Stimulated activated CD4-positive, alpha-beta T cell treated with anti-CD3 and anti-CD28 coated beads, Interleukin-15, amount 100 ng/mL, for 48 hours (primary cell): ENCODE measurements at places on chromosomes 5 and 9.

- DNase-seq: no peak
Measured at GRCh38 chr9:111952559-111952958, 55.9 kb downstream of the UGCG start.

DNA sequence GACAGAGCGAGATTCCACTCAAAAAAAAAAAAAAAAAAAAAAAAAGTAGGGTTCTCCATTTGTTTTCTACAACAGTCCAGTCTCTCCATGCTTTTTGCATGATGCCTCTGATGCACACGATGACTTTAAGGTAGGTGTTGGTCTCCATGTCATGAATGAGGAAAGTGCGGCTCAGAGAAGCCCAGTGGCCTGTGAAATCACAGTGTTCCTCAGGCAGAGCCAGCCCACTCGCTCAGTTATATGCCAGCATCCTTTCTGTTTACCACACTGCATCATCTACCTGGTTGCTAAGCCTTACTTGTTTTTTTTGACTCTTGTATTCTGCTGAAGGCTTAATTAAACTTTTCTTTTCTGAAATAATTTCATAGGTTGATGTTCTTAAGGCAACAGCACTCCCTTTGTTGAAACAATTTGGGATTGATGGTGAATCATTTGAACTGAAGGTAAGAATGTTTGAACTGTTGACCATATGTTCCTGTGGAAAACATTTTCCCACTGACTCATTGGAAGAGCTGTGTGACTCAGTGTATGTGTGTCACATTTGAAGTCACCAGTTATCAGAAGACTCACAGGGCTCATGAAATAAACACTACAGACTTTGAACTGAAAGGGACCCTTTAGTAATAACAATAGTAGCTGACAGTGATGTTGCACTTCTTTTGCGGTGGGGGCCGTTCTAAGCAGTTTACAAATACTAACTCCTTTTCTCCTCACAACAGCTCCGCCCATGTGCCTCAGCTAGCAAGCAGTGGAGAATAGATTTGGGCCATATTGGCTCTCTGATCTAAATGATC lies 40.2 kb downstream of the RCL1 start:
- DNase-seq: no peak

DNA sequence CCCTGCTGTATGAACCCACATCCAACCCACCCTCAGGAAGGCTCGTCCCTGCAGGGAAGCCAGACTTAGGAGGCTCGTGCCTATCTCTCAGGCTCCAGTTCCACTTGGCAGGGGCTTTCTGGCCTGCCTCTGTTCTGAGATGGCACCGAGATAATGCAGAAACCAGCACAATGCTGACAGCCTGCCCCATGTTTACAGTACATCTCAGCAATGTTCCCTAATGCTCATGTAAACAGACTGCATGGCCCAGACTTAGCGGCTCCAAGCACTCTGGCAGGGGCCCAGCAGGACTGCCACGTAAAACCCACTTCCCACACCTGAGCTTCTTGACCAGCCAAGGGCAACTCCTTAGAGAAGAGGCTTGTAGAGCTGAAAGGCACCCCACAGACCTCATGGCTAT lies 499.5 kb upstream of the BRINP1 start:
- DNase-seq: no peak

- DNase-seq: no peak
Measured at GRCh38 chr5:178872302-178872701, 12.5 kb downstream of the ZNF354B start.

- no peak for DNase-seq
Measured at GRCh38 chr9:70260606-70261005, 1.8 kb downstream of the SMC5 start.

DNA sequence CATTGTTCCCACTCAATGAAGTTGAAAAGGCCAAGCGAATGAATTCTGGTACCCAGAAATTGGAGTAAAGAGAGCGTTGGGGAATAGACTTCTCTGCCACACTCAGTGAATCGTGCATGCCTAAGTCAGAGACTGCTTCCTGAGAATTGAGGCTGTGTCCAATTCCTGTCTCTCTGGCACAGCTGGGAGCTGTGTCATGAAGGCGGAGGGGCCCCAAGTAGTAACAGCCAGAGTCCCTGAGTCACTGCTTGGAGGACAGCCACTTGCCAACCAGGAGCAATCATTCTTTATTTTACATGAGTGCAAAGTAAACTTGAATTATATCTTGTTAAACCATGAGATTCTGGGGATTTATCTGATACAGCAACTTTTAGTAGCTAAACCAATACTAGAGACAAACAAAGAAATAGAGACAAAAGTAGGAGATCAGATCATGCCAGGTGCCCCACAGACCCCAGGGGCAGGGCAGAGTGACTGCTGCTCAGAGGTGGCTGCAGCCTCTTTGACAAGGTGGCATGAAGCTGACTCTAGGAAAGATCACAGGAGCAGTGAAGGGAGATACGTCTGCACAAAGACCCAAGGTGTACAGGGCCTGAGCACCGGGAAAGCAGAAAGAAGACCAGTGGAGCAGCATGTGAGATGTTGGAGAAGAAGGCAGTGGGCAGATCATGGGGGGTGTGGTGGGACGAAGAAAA lies 246.0 kb downstream of the GADD45G start:
- DNase-seq: no peak

DNA sequence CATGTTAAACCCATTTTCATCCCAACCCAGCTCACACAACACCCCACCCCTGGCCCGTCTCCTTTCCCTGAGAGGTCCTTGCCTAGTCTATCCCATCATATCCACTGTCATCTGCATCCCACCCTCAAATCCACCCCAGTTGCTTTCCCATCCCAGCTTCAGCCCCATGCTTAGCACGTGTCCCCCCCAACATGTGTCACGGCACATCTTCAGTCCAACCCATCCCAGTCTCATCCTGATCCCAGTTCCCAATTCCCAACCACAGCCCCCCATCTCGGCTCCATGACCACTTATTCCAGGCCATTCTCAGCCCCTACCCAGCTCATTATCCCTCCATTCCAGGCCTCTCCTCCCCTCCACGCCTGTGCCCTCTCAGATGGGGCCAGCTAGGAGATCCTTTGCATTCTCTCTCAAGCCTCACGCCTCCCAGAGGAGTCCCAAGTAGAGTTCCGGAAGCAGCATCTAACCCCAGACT lies 605 bp upstream of the DBN1 start:
- DNase-seq: no peak

- DNase-seq: no peak
Measured at GRCh38 chr5:87949676-87950631, 318.7 kb downstream of the TMEM161B start.

DNA sequence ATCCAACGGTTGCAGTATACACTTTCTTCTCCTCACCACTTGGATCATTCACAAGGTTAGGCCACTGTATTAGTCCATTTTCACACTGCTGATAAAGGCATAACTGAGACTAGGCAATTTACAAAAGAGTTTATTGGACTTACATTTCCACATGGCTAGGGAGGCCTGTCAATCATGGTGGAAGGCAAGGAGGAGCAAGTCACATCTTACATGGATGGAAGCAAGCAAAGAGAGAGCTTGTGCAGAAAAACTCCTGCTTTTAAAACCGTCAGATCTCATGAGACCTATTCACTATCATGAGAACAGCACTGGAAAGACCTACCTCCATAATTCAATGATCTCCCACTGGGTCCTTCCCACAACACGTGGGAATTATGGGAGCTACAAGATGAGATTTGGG lies 81.8 kb upstream of the DAP start:
- DNase-seq: no peak

DNA sequence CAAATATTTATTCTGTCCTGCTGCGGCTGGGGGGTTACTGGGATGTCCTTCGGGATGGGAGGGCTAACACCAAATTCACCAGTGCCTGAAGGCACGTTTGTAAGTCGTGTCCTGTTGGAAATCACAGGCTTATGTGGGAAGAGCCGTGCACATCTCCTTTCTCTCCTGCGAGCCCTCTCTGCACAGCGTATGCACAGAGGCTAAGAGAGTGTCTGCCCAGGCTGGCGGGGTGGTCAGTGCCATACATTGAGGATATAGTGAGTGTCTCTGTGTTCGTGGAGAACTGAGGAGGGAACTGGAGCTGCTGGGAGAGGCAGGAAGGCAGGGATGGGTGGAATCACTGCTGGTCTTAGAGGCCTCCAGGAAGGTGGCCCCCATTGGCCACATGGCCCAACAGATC lies 110.1 kb downstream of the WNK2 start:
- DNase-seq: no peak

DNA sequence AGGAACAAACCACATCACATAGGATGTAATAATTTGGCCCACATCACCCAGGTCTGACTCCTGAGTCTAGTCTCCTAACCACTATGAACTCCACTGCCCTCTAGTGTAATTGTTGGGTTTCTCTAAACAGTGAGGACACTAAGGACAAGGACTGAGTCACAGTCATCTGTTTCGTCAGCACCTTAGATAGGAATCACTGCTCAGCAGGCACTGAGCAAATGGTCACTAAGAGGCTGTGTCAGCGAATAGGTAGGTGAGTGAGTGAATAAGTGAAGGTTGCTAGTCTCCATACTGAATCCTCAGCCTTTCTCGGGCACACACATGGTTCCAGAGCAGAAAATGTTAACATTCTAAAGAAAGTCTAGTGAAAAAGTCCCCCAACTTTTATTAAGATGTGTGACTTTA lies 278.6 kb downstream of the SPOCK1 start:
- DNase-seq: no peak

DNA sequence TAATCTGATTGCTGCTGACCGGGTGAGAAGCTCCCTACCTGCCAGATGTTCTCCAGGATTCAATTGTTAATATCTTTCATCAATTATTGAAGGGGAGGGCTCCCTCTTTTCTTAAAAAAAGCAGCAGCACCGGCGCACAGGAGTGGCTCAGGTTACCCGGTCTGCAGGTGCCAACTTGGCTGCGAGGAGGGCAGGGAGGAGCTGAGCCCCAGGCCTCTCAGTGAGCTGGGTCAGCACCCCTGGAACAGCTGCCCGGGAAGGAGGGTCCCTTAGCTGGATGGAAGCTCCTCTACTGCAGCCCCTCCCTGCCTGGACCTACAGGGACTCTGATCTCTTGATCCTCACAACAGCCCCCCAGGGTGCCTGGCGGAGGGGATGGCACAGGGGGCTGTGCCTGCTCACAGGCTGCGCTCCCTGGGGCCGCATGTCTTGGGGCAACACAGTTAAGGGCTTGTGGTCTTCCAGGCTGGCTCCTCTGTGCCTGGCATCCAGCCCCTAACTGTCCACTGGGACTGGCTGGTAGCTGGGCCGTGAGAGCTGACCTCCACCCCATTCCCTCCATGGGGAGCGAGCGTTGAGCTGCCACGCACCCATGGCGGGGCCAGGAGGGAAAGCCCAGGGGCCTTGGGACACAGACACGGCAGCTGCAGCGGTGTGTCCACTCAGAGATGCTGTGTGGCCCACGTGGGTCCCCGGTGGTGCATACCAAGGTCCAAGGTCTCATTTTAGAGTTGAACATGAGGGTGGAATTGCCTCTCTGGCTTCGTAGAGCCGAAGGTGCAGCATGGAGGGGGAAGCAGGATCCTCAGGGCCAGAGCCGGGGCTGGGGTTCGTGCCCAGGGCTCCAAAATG lies 28.6 kb upstream of the TMEM250 start:
- no peak for DNase-seq
